ENCODE measurements at places on chromosomes 2 and 18.

GRCh38 chr18:58865701-58866065 lies 1.0 kb downstream of the ZNF532 start:
- no peak for DNase-seq

DNA sequence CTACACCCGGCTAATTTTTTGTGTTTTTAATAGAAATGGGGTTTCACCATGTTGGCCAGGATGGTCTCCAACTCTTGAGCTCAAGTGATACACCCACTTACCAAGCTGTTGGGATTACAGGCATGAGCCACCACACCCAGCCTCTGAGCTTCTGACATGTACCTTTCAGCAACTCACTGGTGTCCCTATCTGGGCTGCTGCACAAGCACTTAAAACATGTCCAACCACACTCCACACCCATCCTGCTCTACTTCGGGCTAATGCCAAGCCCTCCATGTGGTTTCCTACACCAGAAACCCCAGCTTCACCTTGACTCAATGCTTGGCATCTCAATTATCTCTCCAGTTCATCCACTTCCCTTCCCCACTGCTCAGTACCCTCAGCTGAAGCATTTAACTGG lies 22.4 kb upstream of the ARMC9 start:
- DNase-seq, result no peak

- DNase-seq, result peak; percentile 48
Measured at GRCh38 chr18:23377669-23378301, 75.3 kb upstream of the RIOK3 start.

GRCh38 chr2:84137034-84137433 lies 322.0 kb downstream of the SUCLG1 start:
- no peak for DNase-seq

- no peak for DNase-seq
Measured at GRCh38 chr2:238498691-238499295, 72.1 kb downstream of the ASB1 start.

- DNase-seq, result no peak
Measured at GRCh38 chr18:40186677-40187076, 1768.4 kb upstream of the PIK3C3 start.

- DNase-seq, result no peak
Measured at GRCh38 chr2:174901075-174901474, 104.1 kb downstream of the CHN1 start.

- DNase-seq, result peak; percentile 31
Measured at GRCh38 chr2:204010628-204011560, 74.3 kb downstream of the ICOS start.

DNA sequence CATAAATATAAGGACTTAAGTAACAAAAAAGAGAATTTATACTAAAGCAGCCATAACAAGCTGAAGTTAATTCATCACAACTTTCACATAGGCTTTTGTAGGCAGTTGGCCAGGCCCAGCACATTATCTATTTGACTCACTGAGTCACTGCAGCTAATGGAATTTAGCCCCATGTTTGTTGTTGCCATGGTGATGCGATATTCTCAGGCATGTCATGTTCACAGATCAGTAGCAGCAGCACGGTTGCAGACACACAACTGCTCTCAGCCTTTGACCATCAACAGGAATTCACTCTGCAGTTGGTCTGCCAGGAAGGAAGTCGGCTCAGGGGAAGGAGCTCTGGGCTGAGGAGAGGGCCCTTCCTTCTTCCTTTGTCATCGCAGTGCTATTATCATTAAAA lies 639.8 kb downstream of the TMEM182 start:
- no peak for DNase-seq

DNA sequence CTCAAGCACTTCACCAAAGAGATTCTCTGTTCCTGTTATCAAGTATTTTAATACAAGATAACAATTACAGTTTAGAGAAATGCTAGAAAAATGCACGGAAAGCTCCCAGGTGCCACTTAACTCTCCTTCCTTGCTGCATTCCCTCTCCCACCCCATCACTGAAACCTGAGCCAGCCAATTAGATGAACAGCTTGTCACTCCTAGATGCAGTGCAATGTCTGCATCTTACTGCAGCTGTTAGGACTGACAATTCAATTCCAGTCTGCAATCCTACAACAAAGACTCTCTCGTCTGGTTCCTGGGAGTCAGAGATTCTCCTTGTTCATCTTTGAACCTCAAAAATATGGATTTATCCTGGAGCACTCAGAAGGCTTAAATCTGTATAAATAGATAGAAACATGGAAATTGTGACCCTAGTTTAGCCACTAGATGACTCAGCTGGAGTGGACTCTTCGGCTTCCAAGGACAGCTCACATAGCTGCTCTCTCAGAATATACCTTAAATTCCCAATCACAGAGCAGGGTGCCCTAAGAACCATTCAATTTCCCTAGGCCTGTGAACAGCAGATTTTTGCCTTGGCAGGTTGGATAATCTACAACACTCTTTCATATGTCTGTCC lies 311.1 kb downstream of the NRXN1 start:
- DNase-seq, result no peak

DNA sequence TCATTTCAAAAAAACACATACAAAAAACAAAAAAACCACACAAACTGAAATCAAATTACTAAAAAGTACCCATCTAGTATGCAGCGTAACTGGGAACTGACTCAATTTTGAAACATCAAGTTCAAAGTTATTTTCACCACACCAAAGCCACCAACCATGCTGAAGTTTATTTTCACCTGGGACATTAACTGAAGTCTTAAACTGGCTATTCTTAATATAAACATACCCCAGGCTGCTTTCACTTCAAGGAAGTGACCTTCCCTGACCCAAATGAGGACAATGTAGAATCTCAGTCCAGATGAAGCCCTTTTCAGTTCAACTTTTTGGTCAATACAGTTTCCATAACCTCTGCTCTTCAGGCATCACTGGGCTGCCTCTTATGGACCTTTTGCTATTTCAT lies 84.6 kb downstream of the PIGN start:
- no peak for DNase-seq

DNA sequence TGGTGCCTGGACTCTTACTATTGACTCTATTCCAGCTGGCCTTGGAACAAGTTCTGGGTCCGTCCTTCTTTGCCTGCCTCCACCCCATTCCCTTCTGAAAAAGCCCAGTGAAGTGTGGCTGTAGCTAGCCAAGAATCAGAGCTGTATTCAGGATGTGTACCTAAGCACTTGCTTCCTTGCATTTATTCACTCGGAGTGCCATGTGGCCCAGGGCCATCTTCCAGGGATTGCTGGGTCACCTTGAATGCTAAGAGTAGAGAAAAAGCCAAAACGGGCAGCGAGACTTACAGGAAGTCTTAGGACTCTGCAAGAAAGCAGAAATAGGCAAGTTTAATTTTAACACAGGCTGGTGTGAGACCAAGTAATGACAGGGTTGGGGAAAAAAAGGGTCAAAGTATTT lies 4.1 kb downstream of the ITGA6 start:
- DNase-seq, result peak; percentile 28

DNA sequence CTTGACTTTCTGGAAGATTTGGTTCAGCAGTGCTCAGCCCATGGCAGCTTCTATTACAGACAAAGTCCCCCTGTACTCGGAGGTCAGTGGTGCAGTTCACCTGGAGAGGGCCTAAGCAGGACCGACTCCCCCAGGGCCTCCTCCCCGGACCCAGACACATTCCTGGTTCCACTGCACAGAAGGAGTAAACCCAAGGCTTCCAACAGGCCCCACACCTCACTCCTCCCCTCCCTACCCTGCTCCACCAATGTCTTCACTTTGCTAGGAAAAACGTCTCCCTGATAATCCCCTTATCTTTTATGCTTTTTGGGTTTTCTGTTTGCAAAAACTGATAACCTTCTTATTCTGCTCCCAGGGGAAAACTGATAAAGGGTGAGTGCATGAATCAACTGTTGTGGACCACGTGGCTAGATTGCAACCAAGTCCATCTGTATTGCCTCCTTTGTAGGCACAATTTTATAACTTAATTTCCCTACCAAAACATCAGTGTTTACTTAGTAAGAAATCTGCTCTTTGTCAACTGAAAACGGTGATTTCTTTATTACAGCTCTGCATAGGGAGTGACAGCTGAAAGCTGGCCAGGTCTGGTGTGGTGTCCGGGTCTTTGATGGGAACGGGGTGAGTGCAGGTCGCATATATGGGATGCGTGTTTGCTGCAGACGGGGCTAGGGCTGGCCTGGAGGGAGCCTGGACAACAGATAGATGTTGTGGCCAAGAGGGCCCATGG lies 202.5 kb downstream of the GLI2 start:
- no peak for DNase-seq

GRCh38 chr2:178295115-178295514 lies 100.8 kb downstream of the OSBPL6 start:
- no peak for DNase-seq

DNA sequence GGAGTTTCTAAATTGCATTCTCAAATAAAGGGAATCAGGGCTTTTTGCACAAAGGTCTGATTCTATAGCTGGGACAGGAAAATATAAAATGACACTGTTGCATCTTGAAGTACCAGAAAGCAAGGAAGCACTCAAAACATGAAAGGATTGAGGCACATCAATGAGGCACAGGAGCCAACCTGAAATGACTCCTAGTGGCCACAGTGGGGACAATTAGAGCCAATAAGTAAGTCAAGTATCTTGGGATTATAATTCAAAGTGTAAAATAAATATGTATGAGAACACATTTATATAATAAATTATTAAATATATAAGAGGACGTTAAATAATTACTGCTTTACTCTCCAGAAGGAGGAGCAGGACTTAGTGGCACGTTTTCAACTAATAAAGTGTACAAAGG lies 1259.5 kb upstream of the CDH2 start:
- no peak for DNase-seq

DNA sequence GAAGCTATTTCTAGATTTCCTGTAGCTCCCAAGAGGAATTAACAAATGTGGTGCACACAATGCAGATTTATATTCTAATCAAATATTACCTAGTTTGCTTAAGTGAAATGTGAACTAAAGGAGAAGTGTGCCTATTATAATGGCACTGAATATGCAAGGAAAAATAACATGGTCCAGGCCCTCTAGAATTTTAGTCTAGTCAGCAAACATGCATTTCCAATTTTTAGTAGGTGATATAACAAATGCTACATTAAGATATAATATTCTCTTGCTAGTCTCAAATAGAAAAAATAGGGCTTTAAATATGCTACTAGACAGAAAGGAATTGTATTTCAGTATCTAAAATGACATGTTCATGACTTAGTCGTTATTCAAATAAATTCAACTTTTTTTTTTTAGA lies 689.5 kb downstream of the TMEM182 start:
- no peak for DNase-seq

DNA sequence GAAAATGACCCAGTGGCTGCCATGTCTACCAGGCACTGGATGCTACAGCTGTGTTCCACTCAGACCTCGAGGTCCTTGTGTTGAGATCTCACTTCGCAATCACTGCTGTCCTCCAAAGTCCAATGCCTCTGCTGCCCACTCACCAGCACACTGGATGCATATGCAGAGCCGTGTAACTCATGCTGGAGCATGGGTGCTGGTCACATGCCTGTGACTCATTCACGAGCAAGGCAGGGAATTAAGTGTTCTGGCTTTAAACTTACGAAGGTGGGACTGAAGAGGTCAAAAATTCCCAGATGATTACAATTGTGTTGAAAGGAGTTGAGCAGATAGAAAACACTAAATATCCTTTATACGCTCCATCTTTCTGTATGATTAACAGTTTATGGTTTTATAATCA lies 417.5 kb downstream of the NUP35 start:
- DNase-seq, result no peak

DNA sequence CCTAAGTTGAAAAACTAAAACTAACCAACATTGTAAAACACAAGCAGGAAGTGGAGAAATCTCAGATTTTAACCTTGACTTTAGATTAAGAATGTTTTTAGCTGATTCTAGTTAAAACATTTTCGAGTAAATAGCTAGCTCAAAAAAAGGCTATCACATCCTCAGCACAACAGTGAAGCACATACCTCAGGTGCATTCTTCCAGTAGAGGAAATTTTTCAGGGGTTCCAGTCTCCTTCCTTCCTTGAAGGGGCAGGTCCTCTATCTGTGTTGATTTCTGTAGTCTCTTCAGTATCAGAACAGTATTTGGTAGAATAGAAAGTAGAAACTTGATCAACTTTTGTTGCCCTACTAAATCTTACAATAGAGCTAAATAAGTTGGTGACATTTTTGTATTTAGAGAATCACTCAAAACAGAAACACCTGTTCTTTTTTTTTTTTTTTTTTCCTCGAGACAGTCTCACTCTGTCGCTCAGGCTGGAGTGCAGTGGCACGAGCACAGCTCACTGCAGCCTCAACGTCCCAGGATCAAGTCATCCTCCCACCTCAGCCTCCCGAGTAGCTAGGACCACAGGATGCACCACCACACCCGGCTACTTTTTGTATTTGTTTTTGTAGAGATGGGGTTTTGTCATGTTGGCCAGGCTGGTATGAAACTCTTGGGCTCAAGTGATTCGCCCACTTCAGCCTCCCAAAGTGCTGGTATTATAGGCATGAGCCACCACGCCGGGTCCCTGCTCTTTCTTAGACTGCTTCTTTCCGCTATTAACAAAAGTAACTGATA lies 6.9 kb upstream of the GPR155 start:
- DNase-seq, result no peak

DNA sequence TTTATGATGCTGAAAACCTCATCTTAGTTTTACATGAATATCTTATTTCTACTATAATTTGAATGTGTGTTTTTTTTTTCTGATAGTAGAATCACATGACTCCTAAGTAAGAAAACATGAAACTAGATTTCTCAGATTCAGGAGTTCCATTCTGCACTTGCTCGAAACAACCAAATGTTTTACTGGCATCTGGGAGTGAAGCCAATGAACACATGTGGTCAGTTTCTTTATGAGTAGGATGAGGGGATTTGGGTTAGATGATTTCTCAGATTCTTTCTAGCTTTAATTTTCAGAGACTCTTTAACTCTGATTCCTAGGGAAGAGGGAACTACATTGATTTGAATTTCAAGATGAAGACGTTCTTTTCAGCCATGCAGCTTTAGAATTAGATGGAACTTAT lies 225.0 kb upstream of the NT5C1B start:
- DNase-seq, result no peak

DNA sequence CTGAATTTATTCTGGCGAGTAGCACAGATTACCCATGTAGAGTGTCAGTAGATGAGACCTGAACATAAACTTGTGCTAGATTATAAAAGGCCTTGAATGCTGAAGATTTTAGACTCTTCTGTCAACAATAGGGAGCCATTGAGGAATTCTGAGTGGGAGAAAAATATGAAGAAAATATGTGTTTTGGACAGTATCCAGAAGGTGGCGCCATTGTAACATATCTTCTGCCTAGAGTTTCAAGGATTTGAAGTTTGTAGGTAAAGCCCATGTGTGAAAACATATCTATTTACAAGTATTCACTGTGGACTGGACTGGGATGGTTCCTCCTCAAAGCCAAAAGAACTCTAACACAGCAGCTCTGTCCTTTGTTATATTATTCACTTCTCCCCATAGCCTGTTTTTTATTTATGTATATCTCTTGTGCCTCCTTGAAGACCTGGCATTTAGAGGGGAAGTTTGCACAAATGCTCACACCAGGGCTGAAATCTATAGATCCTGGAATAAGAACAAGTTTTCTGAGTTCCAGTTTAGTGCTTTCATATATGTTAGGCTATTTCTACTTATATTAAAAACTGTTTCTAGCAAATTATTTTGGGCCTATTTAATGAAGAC lies 124.9 kb downstream of the RDH14 start:
- DNase-seq, result peak; percentile 42

- no peak for DNase-seq
Measured at GRCh38 chr2:182242609-182243008, 184.2 kb downstream of the PDE1A start.

GRCh38 chr2:57698935-57699449 lies 347.6 kb upstream of the VRK2 start:
- DNase-seq, result no peak
